ENCODE measurements at places on chromosomes 1 and 21.

DNA sequence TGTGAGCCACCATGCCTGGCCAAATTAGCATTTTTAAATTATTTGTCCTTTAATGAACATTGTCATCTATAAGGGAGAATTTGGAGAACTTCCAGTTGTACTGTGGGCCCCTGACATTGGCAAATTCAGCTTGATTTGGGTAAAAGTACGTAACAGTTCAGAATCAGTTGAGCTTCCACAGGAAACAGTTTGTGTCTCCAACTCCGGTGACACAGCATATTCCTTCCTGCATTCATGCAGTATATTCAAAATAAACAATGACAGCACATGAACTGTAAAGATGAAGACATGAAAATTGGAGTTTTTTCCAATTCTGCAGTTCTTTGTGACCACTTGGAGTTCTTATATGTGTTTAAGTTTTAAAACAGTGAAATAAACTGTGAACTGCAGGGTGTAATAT lies 28.2 kb downstream of the RNF220 start:
- DNase-seq, result no peak

GRCh38 chr1:179031855-179032513 lies 6.3 kb downstream of the FAM20B start:
- no peak for DNase-seq

DNA sequence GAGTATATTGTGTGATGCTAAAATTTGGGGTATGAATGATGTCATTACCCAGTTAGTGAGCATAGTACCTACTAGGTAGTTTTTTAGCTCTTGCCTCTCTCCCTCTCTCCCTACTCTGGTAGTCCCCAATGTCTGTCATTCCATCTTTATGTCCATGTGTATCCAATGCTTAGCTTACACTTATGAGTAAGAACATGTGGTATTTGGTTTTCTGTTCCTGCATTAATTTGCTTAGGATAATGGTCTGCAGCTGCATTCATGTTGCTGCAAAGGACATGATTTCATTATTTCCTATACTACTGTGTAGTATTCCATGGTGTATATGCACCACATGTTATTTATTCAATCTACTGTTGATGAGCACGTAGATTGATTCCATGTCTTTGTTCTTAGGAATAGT lies 54.4 kb upstream of the NEGR1 start:
- DNase-seq, result no peak

DNA sequence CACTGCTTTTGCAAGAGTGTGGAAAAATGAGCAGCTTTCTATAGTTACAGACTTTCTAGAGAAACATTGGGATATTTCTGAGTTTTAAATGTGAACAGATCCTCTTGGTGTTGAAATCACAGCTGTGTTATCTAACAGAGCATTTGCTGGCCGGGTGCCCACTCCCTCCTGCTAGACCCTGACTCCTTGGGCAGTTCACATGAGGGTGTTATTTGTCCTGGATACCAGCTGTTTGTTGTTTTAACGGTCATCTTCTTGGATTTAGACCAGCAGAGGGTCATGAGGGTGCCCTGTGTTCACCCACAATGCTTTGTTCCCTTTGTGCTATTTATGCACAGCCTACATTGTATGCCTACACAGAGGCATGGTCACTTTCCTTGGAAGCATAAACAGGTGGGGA lies 67.1 kb downstream of the CENPF start:
- no peak for DNase-seq

DNA sequence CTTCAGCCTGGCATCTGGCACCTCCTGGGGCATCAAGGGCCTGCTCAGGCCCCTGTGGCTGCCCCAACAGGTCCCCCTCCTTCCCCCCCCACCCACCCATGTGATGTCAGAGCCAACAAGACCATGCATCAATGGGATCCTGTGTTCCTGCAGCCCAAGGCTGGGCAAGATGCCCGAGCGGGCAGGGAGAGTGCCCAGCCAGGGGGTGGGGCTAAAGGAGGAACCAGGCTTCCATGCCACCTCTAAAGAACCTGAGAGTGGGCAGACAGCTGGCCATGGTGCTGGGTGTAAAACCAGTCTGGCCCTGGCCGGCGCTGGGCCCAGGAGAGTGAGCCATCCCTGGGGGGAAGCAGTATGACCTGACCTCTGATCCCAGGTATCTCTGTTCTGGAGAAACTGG lies 7.6 kb downstream of the COL16A1 start:
- no peak for DNase-seq

DNA sequence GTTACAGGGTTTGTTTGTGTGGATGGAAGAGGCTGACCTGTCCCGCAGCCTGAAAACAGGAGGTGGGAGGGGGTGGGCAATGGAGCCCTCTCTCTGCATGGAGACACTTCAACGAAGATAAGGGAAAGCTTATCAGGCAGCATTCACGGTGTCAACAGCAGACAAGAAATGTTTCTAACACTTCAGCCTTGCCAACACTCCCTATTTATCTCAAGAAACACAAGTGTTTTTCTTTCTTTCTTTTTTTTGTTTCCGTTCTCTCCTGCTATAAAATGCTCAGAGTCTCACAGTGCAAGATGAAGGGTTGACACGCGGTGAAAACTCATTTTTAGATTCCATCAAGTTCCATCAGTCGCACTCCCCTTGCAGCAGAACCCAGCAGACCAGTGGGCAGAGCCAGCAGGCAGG lies 594.4 kb downstream of the MATN1 start:
- DNase-seq, result no peak

DNA sequence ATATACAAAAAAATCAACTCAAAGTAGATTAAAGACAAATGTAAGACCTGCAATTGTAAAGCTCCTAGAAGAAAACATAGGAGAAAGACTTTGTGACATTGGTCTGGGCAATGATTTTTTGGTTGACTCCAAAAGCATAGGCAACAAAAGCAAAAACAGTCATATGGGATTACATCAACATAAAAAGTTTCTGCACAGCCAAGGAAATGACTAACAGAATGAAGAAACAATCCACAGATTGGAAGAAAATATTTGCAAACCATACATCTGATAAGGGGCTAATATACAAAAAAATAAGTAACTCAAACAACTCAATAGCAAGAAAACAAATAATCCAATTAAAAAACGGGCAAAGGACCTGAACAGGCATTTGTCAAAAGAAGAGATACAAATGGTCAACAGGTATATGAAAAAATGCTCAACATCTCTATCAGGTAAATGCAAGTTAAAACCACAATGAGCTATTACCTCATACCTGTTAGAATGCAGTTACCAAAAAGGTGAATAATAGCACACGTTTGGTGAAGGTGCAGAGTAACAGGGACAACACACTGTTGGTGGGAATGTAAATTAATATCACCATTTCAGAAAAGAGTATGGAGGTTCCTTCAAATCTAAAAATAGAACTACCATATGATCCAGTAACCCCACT lies 173.7 kb upstream of the COA6 start:
- DNase-seq, result no peak
